ENCODE measurements at places on chromosomes 16 and 17.
A peak's percentile ranks its signal among the peaks of the same experiment; 100 is the strongest.

DNA sequence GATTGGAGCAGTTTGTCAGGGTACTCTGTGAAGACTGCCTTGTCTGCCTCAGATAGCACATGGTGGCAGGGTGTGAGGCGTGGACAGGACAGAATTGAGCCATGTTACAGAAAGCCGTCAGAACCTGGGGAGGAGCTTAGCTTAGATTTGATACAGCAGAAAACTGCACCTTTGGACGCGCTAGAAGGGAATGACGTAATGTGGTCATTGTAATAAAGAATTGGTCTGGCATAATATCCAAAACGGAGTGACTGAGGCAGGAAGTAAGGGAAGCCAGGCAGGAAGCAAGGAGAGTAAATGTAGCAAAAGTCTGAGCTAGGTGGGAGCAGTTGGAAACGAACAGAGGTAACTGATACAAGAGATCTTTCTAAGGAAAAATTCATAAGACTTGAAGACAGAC is 140.2 kb downstream of the CYB561 start:
- no peak for DNase-seq

DNA sequence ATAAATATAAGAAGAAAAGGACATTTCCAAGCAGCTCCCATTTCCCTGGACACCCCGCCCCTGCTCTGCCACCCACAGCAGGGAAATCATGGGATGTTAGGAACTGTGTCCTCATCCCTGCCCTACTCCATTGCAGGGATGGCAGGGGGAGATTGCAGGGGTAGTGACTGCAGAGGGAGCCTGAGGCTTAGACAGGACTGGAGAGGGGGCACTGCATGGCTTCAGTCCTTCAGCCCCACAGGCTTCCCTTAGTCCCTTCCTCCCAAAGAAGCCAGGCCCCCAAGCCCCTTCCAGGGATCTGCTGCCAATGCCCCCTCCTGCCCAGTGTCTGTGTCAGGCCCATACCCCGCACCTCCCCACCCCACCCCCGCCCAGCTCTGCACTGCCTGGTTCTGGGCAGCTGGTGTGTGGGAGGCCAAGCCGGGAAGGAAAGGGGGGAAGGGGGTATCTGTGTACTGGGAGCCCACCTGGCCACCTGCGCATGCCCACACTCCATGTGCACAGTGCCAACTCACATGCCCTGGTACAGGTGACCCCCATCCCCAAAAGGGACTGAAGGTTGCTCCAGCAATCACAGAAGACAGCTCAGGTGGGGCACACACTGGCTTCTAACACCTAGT is 3.3 kb downstream of the RUNDC3A start:
- no peak for DNase-seq

GRCh38 chr17:20979792-20980083 is 63.1 kb downstream of the USP22 start:
- no peak for DNase-seq

GRCh38 chr17:38464251-38464722 is 36.0 kb downstream of the ARHGAP23 start:
- DNase-seq: no peak

DNA sequence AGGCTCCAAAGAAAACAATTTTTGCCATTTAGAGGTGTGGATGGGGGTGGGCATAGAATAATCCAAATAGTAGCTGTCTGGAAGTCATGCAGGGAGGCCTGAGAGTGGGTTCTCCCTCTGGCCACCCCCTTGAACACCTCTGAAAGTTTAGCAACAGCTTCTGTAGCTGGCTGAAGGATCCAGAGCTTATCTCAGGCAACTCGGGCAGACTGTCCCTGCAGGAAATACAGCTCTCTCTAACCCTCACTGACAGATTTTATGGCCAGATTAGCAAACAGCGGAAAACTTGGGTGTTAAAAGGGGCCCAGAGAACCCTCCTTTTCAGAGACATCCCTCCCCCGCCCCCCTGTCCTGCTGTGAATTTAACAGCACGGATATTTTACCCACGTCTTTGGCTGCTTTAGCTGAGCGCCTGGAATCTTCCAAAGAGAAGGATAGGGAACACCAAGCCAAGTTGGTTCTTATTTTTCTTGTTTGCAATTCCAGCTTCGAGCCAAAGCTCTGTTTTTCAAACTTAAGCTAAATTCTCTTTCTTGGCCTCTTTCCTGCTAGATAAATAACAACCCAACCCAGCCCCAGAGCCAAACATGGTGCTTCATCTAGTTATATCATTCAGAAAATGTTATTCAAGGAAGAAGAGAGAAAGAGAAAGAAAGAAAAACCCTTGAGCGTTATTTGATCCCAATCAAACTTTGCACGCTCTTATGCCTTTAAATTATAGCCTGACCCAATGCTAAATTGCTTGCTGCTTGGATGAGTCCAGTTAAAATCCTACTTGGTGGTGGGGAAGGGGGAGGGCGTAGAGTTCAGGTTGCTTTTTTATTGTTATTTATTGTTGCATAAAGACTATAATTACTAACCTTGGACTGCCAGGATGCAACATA is 2.3 kb upstream of the HOXB2 start:
- DNase-seq: no peak

DNA sequence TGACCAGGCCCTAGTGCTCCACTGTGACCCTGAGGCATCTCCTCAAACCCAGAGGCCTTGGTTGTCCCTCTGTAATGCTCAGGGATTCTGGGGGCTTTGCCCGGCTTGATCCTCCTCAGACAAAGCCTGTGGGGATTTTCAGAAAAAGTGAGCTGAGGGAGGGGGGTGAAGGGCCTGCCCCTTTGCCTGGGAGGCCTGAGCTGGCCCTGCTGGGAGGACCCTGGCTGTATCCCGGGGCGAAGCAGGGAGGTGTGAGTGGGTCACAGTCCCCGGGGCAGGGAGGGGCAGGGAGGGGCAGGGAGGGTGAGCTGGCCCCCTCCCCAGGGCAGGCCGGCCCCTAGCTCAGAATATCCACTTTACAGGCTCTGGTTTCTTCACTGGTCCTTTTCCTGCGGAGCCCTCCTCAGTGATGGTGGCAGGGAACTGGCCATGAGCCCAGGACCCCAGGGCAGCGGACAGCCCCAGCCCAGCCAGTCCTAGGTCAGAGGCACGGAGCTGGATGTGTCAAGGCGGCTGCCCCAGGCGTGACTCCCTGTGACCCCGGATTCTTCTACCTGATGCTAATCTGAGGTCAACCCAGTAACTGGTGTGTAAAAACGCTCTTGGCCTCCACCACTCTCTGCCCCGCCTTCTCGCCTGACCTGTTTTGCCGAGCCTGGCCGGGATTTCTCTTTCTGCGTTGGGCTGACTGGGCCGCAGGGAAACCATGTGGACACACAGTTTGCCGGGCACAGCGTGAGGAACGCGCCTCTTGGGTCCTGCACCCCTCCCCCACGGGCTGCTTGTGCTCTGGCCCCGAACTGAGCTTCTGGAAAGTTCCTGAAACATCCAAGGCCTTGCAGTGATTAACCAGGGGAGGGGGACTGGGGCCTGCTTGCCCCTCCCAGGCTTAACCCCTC is 5.8 kb upstream of the FASN start:
- DNase-seq: no peak

DNA sequence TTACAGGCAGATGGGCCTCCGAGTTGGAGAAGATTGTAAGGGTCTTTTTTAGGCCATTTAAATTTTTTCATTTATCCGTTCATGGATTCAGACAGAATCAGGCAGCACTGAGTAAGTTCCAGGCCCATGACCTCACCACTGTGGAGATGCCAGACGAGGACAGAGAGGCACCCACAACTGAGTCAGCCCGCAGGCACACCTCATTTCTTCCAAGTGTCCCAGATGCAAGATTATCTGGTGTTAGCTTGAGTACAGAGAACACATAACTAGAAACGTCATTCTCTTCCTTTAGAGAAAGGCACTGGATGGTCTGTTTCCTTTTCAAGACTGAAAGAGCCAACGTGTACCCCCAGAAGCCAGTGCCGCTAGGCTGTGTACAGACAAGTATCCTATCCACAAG is 16.9 kb downstream of the CLEC16A start:
- DNase-seq: peak; percentile 69

DNA sequence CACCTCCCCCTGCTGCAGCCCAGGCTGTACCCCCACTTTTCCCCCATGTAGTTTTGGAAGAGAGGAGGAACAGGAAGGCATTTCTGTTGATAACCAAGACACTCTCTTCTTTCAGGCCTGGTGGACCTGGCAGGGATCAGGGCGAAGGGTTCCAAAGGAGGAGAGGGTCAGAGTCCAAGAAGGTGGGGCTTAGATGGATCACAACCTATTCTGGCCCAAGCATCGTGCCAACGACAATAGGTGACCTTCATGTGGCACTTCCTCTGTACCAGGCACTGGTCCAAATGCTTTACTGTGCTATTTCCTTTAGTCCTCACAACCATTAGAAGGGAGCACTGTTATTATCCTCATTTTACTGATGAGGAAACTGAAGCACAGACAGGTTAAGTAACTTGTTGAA is 84.3 kb downstream of the TMEM132E start:
- no peak for DNase-seq
